ENCODE measurements at places on chromosomes 13 and 19.
A peak's percentile ranks its signal among the peaks of the same experiment; 100 is the strongest.

- DNase-seq, result no peak
These were observed 382.2 kb downstream of the FGF9 start for GRCh38 chr13:22053053-22053452.

GRCh38 chr19:10388957-10389356 is 8.6 kb upstream of the TYK2 start:
- DNase-seq, result peak; percentile 48

GRCh38 chr19:33756177-33756576 is 40.5 kb upstream of the KCTD15 start:
- DNase-seq, result no peak

DNA sequence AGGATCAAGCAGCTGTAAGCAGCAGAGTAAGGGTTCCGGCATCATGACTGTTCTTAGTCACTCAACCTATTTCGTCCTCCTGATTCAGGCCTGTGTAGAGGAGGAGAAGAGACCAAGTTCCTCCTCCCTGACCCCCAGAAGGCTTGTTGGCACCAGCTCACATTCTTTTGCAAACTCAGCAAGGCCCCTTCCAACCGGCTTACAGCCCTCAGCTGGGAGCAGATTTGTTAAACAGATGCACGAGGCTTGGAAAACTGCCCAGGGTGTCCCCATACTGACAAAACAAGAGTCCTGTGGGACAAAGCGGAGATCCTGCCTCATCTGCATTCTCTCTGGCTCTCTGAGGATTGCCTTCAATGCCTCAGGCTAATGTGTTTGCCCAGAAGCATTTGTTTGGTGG is 113.2 kb upstream of the SOX21 start:
- DNase-seq, result no peak

GRCh38 chr13:59352600-59352999 is 811.1 kb downstream of the DIAPH3 start:
- DNase-seq, result no peak

DNA sequence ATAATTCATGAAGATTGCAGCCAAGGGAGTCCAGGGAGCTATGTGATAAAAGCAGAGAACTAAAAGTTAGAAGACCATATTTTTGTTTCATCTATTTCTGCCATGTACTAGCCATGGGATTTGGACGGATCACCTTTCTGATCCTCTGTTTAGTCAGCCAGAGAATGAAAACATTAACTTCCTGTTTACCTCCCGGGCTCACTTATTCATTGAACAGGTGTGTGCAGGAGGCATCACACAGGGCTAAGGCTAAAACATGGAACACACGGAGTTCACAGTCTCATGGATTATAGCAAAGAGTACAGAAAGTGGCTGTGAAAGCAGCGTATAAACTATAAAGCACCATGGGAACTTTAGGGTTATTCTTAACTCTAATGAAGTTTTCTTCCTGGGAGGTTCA is 96.8 kb downstream of the GPR12 start:
- DNase-seq, result no peak

- peak; percentile 42 for DNase-seq
These were observed 39.2 kb downstream of the TNFRSF19 start for GRCh38 chr13:23609414-23609760.

DNA sequence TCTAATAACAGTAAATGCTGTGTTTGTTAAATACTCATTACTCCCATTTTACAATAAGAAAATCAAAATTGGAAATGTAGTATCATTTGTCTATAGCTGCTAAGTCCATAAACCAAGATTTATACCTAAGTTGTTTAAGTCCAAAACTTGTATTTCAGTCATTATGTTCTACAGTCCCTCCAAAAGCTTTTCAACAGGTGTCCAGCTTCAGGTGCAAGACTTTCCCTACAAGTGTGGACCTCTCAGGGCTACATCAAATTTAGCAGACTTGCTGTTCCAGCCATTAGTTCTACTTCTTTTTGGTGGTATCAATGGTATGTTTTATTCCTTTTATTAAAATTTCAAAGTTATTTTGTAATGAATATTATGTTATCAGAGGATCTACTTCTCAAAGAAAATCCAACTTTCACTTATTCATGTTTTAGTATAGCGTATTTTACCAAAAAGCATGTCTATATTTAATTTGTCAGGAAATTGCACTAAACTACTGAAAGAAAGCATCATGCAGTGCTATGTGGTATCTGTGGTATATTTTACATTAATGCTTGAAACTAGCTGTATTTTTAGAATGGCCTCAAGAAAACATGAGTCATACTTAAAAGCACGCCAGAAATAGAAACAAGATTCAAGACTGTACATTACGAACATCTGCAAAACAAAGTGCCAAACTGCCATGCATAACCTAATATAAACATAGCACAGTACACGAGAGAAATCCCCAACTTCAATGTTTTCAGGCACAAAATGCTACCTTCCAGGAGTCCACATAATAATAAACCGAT is 44.5 kb downstream of the VWA8 start:
- peak; percentile 83 for DNase-seq

DNA sequence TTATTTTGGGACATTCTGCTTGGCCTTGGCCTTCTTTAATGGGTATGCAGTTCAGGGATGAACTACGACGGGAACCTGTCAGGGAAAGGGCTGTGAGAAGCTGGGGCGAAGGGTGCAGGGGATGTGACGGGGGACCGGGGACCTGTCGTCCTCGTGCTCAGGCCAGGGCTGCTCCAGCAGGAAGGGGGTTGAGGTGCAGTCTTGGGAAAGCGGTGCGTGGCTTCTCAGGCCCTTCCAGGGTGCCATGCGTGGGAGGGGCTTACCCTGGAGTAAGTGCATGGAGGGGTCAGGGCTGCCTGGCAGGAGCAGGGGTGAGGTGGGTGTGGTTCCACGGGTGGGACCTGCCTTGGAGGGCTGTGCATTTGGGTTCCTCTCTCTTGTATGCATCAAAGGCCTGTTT is 100.8 kb downstream of the TEX29 start:
- no peak for DNase-seq

DNA sequence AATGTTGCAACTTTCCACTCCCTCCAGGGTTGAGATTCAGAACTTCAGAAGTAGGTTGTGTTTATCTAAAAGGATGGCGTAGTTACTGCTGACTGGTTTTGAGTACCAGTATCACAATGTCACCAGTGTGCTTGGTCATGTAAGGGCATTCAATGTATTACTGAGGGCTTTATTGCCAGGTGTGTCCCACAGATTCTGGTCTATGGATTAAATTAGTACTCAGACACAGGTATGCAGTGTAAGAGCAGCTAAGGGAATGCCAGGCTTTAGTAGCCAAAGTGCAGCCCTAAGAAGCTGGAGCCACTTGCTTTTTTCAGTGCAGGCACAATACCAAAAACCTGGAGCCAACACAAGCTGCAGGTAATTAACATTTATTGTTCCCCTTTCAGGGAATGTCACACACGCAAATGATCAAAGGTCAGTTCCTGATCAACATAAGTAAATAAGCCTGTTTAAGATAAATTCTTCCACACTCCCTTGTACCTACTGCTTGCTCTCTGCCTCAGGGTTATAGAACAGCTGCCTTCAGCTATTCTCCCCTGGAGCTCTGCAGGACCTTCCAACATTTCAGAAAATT is 130.1 kb upstream of the ZNF91 start:
- no peak for DNase-seq

DNA sequence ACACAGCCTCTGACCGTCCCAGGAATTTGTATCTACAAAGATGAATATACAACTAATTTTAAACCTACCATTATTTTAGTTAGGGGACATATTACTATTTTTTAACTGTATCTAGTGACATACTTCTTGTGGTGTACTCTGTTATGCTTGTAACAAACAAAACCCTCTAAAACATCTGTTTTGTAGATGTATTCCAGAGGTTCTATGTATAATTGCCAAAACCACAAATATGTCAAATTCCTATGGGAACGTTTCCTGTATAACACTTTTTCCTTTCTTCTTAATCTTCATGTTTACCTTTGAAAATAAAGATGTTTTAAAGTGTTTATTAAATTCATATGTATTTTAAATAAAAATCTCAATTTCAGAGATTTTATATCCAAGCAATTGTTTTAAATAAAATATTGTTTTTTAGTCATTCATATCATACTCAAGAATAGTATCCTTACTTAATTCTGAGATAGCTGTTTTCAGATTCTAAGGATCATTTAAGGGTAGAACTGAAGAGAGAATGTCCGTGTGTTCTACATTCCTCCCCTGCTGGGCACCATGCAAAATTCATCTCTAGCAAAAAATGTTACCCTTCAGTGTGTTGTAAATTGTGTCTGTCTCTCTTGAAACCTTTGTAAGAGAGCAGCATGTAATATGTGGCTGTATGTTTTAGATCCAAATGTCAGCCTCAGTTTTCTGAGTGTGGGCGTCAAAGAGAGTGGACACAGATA is 1327.7 kb downstream of the EFNB2 start:
- DNase-seq, result peak; percentile 20

DNA sequence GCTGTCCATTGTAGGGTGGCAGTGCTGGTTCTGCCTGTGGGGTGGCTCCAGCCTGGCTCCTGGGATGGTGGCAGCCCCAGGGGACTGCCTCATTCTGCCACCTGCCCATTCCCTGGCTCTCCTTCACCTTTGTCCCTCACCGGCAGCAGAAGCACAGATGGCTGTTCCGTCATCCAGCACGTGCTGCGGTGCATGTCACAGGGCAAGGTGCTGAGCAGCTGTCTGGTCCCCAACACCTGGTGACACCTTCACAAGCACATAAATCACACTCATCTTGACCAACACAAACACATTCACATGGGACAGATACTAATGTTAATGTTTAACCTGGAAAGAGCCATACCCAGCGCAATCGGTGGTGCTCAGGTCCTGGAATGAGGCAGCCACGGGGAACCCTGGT is 126.8 kb downstream of the UQCRFS1 start:
- DNase-seq, result no peak

- peak; percentile 44 for DNase-seq
These were observed 923.5 kb downstream of the UQCRFS1 start for GRCh38 chr19:28289295-28290063.

GRCh38 chr19:33391631-33392249 is 18.2 kb downstream of the CEBPG start:
- DNase-seq, result no peak

GRCh38 chr19:16445238-16446107 is 26.3 kb downstream of the EPS15L1 start:
- no peak for DNase-seq

Measured in fibroblast of skin of left quadriceps (primary cell).